ENCODE measurements at places on chromosomes 3 and 15.

GRCh38 chr3:154730186-154730585 lies 300.2 kb upstream of the GPR149 start:
- no peak for DNase-seq

DNA sequence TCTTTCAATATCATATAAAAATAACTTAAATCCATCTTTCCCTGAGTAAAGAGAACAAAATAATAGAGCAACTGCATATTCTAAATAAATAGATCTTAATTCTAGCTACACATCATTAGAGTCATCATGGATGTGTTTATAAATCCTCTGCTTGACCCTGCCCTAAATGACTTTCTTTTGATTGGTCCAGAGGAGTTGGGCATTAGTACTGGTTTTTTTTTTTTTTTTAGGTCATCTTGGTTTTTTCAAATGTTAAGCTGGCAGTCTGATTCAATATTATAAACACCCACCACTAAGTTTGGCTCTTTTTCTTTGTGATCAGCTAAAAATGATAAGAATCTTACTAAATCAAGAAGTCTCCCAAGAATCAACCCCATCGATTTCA lies 504.0 kb upstream of the CBLB start:
- no peak for DNase-seq

DNA sequence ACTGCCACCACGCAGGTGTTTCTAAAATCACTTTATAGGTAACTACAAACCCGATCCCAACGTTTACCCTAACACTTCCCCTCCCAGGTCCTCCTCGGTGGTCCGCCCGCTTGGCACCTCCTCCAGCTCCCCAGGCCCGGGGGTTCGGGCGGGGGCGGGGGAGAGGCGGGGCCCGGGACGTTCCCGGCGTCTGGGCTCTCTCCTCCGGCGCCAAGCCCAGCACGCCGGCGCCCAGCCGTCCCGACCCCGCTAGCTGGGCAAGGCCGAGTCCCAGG lies 562 bp downstream of the CGGBP1 start:
- no peak for DNase-seq

DNA sequence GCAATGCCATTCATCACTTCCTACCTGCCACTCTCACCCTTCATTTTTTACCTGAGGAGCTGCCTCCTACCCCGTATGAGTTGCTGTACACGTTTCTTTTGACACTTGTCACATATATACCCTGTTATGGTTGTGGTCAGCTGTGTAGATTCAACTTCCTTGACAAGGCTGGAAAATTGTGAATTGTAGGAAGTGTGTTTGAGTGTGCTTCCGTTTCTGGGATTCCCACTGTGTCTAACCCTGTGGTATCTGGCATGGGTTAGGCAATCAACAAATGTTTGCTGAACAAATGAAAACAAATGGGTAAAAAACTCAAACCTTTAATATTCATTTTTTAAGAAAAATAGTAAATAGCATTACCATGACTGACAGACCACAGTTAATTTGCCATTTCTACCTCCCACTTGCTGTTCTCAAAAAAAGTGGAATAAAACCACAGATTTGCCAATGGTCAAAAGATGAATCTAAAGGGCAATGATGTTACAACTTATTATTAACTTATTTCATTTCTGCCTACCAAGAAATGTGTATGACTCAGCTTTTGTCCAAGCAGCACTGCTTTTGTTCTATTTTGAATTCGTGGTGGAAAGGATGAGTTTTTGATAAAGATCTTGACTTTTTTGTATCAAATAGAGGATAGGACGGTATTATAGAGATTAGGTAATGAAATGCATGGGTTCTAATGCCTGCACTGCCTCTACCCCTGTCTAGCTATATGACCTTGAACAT lies 404.6 kb downstream of the LPP start:
- no peak for DNase-seq

- DNase-seq = no peak
These were observed 36.2 kb downstream of the ILDR1 start for GRCh38 chr3:121985846-121986245.
